ENCODE measurements at places on chromosomes 3 and 15.
A peak's percentile ranks its signal among the peaks of the same experiment; 100 is the strongest.

- DNase-seq, result no peak
These were observed 13.5 kb upstream of the SEC13 start for GRCh38 chr3:10334459-10334858.

DNA sequence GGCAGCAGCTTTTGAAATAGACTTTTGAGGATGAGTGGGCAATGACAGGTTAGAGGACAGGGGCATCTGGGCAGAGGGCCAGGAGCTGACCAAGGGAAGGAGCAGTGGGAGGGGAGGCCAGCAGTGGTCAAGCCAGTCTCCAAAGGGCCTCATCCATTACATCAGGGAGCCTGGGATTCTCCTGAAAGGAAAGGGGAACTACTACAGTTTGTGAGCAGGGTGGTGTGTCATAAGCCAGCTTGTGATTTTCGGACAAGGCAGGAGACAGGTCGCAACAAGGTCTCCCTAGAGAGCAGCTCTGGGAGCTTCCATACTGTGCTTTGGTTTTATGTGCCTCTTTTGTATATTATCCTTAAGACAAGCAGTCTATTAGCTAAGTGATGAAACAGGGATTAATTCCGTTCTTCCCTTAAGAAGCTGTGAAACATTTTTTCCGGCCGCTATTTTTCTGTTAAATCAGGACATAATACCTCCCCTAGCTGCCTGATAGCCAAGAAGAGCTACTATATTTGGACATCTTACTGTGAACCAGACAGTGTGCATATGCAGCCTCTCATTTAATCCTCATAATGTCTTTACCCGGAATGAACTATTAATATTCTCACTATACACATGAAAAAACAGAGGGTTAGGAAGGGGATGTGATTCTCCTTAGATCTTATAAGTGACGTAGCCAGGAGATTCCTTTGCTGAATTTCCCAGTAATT, 46.4 kb downstream of the C2CD4B start:
- no peak for DNase-seq

DNA sequence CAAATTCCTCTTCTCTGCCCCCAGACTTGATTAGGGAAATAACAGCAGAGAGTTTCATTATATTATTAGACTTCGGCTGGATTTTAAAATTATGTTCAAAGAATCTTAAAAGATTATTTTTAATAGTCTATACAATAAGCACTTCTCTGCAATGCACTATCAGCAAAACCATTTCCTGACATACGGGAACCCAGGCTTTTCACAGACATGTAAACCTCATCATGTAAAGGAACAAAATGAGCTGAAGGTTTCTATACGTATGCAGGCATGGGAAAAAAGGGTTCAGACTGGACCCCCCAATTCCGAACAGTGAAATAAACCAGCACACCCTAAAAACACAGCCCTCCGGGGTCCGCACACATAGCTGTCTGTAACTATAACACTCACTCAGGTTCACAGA, 77.5 kb upstream of the LMOD3 start:
- no peak for DNase-seq

- no peak for DNase-seq
These were observed 379.9 kb upstream of the RBMS3 start for GRCh38 chr3:28901018-28901417.

DNA sequence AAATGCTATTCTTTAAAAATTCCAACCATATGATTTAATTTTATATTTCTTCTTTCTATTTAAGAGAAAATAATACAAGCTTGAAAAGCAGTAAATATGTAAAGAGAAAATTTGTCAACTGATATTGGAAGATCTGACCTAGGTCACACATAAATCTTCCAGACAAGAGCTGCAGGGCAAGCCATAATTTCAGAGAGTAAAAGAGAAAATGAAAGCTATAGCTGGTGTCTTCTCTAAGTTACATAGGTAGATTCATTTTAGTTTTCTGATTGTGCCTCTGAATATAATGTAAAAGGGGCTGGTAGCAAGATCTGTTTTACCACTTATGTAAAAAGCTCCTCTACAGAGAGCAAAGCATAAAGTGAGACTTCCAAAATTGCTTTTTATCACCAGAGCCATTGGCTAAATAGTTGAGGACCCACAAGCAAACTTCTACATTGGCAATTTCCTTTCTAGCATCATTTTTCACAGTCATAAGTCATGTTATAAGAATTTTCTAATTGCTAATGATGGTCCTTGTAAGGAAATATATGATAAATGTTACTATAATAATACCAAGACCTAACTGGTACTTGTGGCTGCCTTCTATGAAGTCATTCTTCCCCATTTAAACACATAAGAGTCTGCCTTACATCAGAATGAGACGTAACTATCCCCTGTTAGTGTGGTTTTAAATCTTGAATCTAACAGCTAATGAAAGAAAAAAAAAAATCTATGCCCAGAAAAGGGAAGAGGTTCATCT, 80.8 kb upstream of the SKOR1 start:
- no peak for DNase-seq

- DNase-seq, result peak; percentile 7
These were observed 89.3 kb upstream of the C2CD4B start for GRCh38 chr15:62254137-62254934.

DNA sequence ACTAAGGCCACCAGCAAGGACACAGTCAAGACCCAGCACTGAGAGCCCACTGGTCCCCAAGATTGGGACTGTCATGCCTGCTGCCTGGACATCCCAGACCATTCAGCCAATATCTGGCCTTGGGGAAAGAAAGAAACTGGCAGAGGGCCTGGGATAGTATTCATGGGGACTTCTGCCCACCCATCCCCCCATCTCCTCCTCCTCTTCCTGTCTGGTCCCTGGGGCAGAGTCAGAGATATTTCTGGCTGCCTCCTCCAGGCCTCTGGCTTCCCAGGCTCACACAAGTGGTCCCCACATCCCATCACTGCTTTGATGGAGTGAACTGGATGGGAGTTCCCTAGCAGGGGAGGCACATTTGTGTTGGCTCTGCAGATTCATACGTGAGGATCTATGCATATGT, 4.2 kb upstream of the RASL12 start:
- DNase-seq, result no peak

- no peak for DNase-seq
These were observed 114.3 kb downstream of the EDEM1 start for GRCh38 chr3:5301651-5302297.

DNA sequence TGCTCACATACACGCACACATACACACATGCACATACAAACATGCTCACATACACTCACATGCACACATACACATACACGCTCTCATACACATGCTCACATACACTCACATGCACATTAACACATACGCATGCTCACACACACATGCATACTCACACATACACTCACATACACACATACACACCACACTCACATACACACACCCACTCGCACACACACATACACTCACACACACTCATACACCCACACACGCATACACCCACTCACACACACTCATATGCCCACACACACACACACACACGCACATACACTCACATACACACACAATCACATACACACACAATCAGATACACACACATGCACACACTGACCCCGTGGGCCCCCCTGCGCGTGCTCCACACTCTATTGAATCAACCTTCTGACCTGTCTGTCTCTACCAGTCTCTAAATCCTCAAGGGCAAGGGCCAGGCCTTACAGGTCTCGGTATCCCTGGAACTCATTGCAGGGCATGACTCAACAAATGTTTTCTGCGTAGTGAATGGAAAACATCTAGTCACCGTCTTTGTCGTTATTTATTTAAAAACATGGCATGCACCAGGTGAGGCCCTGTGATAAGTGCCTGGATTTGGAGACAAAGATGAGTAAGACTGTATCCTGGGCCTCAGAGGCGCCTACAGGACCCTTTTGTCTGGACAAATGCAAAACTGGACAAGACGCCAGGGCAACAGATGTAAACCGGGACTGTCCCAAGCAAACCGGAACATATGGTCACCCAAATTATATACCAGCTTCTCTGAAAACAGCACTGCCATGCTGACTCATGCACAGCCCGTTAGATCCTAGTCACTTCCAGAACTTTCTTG, 41.8 kb downstream of the GRK7 start:
- no peak for DNase-seq

DNA sequence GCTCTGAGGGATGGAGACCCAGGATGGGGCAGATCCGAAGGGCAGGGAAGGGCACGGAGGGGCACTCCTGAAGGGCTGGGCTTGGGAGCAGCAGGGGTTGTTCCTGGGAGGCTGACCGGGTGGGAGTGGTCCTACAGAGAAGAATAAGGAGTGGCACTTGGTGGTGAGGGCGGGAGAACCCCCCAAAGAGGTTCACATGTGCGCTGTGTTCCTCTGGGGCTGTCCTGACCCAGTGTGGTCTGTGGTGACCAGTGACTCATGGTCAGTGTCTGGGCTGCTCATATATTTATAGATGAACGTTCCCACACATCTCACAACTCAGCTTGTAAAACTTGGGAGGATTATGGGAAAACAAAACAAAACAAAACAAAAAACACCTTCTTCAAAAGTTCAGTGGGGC, 10.0 kb downstream of the TRPM1 start:
- DNase-seq, result no peak

DNA sequence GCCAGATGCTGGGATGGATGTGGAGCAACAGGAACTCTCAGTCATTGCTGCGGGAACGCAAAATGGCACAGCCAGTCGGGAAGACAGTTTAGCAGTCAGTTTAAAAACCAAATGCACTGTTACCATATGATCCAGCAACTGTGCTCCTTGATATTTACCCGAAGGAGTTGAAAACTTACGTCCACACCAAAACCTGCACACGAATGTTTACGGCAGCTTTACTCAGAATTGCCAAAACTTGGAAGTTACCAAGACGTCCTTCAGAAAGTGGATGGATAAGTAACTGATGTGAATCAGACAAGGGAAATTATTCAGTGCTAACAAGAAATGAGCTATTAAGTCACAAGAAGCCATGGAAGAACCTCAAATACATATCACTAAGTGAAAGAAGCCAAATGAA, 36.1 kb upstream of the SLC41A3 start:
- DNase-seq, result no peak

DNA sequence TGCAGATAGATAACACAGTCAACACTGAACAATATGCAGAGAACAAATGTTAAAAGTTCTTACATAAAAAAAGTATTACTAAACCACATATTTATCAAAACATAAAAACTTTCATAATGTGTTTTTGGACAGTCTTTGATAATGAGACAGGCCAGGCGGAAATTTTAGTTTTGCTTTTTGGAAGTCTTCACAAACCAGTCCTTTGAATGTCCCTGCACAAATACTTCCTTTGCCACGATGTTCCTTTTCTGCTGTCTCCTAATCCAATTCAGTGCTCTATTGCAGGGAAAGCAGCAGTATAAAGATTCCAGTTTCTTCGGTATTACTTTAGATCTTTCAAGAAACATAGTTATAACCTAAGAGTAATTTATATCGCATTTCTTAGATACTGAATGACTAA, 135.9 kb downstream of the TBL1XR1 start:
- no peak for DNase-seq

DNA sequence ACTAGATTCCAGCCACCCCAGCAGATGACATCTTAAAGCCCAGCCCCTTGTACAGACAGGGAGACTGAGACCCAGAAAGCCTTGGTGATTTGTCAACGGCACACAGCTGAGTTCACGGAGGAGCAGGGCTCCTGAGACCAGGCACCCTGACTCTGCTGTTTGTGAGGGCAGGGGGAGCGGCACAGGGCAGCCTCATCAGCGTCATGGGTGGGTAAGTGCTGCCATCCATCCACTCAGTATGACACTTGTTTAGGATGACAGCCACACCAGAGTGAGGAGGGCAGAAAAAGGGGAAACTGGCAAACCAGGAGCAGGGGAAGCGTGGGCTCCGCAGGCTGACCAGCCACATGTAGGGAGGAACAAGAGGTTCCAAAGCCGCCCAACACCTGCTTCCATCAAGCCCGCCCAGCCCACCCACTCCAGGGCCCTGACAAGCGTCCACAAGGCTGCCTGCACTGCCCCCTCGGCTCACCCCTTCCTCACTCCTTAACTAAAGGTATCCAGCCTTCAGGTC, 19.9 kb downstream of the RBPMS2 start:
- no peak for DNase-seq

DNA sequence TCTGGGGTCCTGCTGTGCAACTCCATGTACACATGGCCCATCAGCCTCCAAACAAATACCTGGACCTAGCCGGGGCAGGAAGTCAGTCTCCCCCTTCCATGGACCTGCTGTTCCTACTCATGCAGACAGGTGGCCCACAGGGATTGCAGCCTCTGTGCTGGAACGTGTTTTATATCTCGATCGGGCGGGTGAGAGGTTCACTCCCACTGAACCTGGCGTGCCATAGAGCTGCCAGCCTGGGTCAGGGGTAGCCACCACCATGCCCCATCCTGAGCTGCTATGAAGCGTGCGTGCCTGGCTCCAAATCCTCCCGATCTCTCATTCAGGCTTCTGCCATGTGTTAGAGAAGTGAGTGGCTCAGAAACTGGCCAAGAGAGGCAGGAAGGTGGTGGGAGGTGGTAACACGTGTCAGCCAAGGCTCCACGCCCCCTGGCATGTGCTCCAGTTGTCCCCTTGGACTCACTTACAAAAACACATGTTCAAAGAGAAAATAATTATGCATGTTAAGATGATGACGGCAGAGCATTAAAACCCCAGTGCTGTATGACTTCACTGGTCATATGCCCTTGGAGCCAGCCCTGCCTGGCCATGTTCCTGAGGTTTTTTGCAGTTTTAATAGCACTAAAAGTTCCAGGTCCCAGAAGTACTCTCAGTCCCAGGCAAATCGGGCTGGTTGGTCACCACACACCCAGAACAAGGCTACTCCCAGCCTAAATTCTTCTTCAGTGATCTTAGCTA, 30.6 kb downstream of the CTSH start:
- no peak for DNase-seq

DNA sequence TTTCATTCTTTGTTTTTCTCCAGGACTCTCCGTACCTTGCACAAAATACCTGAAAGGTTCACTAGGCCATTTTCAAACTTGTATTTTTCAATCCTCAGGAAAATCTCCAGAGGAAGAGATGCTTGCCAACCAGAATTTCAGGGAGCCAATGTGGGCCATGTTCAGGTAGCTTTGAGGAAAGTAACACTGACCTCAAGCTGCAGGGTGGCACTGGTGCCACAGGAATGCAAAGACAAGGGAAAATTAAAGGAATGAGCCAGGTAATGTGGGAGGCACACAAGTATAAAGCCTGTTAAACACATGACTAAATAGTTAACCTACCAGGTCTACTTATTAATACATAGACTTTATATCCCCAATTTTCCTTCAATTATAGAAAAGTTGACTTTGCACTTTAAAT, 51.9 kb upstream of the GAP43 start:
- no peak for DNase-seq

DNA sequence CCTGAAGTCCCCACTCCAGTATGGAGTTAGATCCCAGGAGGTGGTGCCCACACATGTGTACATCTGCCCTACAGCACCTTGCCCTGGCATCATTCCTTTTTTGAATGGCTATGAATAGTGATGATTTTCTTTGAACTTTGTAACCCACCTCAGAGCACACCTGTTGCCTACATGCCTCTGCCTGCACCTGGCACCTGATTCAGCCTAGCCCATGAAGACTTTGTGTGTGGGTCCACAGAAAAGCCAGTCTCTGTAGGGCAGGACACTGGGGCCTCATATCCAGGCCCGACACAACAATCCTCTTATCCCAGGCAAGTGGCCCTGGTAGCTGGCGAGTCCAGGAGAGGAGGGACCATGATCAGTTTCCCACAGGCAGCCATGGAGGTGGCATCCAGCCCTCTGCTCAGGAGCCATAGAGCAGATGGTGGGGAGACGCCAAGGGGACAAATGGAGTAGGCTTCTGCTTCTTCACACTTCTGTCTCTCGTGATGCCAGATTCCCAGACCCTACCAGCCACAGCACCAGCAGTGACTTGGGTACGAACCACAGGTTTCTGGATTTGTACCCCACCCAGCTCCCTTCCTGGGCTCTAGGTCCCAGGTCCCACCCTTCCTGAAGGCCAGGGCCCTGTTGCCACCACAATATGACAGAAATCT, 230.7 kb downstream of the UACA start:
- no peak for DNase-seq

GRCh38 chr3:49295489-49296058, 18.5 kb upstream of the C3orf62 start:
- DNase-seq, result no peak

All from NCI-H1930 (cell line).